Caki2 (cell line): ENCODE measurements at places on chromosomes 4 and X.

DNA sequence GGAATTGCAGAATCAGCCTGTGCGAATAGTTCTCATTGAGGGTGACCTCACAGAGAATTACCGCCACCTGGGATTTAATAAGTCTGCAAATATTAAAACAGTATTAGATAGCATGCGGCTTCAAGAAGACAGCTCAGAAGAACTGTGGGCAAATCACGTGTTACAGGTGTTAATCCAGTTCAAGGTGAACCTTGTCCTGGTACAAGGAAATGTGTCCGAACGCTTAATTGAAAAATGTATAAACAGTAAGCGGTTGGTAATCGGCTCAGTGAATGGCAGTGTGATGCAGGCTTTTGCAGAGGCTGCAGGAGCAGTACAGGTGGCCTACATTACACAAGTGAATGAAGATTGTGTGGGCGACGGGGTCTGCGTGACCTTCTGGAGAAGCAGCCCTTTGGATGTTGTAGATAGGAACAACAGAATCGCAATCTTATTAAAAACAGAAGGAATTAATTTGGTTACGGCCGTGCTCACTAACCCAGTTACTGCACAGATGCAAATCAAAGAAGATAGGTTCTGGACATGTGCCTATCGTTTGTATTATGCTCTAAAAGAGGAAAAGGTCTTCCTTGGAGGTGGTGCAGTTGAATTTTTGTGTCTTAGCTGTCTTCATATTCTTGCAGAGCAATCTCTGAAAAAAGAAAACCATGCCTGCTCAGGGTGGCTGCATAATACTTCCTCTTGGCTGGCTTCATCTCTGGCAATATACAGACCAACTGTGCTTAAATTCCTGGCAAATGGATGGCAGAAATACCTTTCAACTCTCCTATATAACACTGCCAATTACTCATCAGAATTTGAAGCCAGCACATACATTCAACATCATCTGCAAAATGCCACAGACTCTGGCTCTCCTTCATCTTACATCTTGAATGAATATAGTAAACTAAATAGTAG lies 10.7 kb downstream of the BBS12 start:
- no peak for DNase-seq

DNA sequence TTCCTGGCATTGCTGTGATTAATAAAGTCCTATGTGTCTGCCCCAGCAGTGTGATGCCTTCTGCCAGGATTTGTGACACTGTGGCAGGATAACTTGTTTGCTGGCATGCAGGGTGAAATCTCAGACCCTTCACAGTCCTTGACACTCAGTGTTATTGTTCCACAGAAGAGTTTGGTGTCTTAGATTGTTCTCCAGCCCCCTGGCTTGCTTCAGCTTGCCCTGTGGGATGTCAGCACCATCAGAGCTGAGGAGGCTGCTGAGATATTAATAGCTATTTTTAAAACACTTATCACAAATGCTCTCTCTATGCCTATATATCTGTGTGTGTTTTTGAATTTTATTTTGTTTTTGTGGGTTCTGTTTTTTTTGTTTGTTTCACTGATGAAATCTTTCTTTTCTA lies 136.9 kb downstream of the TSPAN5 start:
- no peak for DNase-seq

DNA sequence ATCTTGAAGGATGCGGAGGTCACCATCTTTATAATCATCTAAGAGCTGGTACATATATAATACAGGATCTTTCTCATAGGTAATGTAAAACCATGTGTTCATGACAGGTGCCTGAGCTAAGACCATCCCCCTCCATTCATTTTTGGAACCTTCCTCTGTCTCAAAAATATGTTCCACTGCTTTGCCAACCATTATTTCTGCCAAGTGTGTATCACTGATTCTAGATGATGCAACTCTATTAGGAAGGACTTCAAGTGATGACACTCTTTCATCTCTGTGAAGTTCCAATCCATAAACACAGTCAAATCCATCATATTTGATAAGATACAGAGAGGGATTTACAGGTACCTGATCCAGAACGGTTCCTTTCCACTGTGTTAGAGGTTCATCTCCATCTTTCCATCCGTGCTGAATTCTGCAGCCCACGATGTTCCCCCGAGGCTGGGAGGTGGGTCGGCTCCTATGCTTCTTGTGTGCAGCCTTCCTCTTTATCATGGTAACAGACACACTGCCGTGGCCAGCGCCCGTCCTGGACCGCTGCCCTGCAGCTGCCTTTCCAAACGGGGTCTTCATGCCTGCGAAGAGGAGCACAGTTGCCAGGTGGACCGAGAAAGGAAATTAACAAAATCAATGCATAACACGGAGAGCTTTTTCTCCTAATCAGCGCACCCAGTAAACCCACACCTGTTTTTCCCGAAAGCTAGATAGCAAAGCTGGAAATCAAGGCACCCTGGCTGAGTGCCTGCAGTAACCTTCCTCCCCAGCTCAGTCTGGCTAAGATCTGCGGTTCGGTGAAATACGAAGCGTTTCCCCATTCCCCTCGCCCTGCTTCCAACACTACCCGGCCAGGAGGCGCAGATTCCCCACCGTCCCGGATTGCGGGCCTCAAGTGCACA lies 718 bp downstream of the SPIN3 start:
- DNase-seq = no peak

- no peak for DNase-seq
Measured at GRCh38 chr4:69057620-69058409, 38.5 kb upstream of the UGT2B7 start.

DNA sequence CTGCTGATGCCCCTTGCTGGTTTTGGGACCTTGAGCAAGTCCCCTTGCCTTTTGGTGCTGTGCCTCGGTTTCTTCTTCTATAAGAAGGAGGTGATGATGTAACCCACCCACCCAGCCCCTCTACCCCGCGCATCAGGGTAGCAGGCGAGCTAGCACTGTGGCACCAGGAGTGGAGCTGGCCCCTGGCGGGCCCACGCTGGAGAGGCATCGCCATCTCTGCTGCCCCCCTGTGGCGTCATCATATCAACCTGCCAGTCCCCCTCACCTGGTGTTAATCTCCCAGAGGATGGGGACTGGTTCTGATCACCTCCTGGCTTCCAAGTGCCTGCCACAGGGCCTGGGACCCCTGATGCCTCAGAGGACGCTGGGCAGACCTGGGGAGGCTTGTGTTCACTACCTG lies 6.3 kb upstream of the SORCS2 start:
- no peak for DNase-seq
